H1 (cell line): ENCODE measurements at places on chromosomes 2 and 18. TPM values are rescaled to one million over a fixed set of nuclear protein-coding genes. Genes with fewer than 3 reads are reported as not detected.

Gene CYS1
- total RNA-seq: 0.13 and 0.25 TPM in 2 replicates

Gene KYNU
- total RNA-seq: 0.13 TPM in 2 replicates

Gene FOXI3
- total RNA-seq: 15.9 and 17.1 TPM in 2 replicates

Gene RGPD8
- 8.2 and 9.3 TPM in 2 replicates for total RNA-seq

Gene STAT4
- total RNA-seq: 0.63 and 0.80 TPM in 2 replicates

Gene PLEKHB2
- total RNA-seq: 52.8 and 54.8 TPM in 2 replicates

Gene ALKAL2
- total RNA-seq: 10.4 and 11.5 TPM in 2 replicates

DNA sequence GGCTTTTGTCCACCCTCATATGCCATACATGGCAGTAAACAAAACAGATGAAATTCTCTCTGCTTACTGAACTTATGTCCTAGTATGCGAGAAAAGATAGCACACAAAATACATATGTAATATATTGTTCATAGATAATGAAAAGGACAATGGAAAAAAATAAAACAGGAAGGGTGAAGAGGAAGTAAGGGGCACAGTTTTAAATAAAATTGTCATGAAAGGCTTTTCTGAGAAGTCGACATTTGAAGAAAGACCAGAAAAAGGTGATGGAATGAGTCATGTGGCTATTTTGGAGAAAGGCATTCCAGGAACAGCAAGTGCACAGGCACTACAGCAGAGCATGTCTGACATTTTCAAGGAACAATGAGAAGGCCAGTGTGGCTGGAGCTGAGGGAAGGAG, 56.4 kb downstream of the KCNH7 start:
- DNase-seq: no peak

DNA sequence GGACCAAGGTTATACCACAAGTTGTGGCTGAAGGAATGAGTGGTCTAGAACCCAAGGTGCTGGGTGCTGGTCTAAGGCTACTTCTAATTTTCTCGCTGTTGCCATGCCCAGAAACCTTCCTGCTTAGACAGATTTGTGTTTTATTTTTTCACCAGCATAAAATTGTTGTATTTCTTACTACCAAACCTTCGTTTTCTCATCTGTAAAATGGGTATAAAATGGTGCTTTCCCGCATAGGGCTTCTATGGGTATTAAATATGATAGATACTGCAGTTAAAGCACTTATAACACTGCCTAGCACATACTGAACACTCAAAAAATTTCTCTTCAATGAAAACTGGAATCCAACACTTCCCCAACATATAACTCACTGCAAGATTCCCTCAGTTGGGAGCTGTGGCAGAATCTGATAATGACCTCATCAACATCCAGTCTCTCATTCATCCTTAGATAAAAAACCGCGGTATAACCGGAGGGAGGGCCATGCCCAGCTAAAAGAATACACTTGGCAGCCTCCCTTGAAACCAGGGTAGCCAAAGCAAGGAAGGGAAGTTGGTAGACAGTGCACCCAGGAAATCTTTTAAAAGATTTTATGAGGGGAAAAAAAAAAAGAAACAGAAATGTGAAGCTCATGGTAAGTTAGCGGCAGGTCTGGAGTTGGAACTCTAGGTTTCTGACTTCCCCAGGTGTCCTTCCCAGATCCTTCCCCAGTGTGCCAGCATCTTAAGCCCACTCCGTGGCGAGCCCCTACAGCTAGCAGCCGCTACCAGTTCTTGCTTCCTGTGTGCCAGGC, 1.2 kb downstream of the NEMP2 start:
- no peak for DNase-seq

GRCh38 chr2:70897203-70897976, 38.3 kb upstream of the ATP6V1B1 start:
- DNase-seq: peak; percentile 66

DNA sequence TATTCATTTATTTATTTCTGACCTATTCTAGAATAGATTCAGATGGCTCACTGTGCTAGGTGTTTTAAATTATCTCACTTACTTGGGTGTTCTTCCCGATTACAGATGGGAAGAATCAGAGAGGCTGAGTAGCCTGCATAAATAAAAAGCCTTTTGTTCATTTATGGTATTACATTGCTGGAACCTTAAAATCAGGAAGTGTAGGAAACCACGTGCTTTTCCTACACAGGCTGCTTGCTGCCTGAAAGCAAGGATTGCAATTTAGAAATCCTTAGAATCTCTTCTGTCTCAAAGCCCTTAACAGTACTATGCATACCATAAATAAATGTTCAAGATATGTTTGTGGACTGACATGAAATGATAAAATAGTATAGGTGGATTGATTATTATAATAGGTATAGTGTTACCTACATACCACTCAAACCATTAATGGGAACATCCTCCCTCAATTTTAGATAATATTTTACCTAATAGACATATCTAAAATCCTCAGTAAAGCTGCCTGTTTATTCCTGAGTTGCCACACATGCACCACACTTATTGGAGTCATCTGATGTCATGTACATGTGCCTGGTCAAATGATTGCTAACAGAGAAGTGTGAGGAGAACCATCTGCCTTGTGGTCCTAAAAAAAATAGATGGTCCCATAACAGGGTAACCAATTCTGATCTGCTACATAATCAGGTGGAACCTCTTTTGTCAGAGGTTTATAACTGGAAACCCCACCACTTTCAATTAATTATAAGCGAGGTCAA, 73.5 kb upstream of the C2orf15 start:
- no peak for DNase-seq

DNA sequence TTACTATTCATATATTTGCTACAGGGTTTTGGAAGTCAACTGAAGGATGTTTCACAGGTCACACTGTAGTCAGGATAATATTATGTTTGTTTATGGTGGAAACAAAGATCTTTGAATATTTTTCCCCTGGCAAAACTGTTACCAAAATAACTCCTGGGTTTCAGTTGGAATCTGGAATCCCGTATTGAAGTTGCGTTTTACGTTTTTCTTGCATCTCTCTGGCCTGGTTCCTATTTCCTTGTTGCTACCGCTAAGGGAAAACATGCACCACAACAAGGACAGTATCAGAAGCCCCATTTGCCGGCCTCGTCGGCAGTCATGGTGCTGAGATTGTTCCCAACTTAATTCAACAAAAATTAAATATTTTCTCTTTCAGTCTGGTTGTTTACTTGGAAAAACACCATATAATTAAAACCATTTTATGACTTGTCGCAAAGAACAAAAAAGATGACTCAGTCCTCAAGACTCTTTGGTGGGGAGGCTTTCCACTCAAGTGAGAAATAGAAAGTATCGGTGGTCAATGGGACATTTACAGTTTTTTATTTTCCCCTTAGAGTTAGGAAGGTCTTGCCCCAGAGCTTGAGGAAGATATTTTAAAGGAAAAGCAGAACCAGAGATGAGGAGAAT, 42.3 kb downstream of the EN1 start:
- DNase-seq: no peak

GRCh38 chr2:214836568-214836967, 27.1 kb upstream of the BARD1 start:
- no peak for DNase-seq

- DNase-seq: no peak
Observed at GRCh38 chr2:231258701-231259100, 60.3 kb downstream of the ARMC9 start.

- DNase-seq: no peak
Observed at GRCh38 chr2:120189189-120189588, 34.0 kb downstream of the TMEM185B start.

DNA sequence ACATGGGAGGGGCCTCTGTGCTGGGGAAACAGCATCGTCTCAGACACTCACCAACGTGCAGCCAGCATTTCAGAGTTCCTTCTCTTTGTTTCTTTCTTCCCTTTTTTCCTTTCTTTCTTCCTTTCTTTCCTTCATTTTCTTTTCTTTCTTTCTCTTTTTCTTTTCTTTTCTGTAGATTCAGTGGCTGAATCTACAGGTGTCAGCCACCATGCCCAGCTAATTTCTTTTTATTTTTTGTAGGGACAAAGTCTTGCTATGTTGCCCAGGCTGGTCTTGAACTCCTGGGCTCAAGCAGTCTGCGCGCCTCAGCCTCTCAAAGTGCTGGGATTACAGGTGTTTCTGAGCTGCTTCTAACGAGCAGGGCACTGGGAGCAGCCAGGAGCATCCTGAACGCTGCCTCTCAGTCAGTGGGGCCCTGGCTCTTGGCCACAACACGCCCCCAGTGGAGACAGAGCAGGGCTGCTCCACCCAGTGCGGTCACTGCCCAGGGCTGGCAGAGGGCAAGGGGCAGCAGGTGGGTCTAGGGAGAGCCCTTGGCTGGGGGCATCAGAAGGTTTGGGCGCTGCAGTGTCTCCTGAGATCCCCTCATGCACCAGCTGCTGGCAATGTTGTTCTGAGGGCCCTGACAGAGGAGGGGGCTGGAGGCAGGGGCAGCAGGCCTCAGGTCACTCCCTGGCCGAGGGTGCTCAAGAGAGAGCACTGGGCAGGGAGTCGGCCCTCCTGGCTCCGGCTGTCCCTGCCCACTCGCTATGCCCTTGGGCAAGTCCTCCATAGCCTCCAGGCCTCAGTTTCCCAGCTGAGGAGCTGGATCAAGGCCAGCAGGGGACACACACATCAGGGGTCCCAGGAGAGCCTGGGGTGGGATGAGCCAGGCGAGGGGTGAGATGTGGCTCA, 4.7 kb upstream of the KLHL30 start:
- no peak for DNase-seq

DNA sequence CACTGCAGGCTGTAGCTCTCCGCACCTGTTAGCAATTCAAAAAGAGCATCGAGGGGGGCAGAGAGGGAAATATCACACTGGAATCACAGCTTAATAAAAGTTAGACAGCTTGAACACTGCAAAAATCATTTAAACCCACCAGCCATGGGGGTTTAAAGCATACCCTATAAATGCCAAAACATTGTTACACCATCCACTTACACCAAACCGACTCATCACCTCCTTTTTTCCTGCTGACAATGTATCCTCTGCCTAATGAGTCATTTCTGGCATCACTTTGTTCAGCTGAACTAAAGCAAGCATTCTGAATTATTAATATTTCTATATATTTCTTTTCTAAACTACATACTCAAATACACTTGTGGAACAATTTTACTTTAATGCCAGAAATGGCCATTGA, 21.6 kb downstream of the MC4R start:
- no peak for DNase-seq

- no peak for DNase-seq
Observed at GRCh38 chr2:30580391-30580790, 133.3 kb downstream of the LCLAT1 start.

DNA sequence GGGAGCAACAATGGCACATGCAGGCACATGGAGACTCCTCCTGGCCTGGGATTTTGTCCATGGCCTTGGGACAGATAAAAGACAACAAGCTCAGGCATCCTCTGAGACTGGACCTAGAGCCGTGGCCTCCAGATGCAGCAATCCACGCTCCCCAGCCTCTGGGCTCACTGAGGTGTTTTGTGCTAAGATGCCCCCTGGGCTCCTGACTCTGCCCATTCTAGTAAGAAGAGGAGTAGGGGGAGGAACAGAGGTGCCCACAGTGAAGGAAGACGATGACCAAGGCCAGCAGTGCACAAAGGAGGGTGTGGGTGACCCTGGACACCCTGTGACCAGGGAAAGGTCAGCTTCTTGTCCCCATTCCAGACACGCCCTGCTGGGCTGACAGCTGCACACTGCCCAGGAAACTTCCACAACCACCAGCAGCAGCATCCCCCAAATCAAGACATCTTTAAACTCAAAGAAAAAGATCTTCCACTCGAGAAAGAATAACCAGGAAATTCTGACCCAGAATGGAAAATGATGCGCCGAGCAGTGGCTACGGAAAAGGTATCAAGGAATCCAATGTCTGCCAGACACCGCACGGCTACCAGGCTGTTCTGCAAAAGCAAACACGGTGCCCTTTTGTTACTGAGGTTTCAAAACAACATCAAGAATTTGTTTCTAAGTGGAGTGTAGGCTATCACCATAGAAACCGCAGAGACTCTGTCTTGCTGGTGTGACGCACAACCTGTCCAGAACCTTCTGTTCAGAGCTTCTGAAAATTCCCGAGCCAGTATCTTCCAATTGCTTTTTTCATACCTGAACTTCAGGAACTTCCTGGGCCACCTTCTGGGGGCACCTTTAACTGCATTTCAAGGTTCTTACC, 65.5 kb downstream of the ZNF516 start:
- DNase-seq: no peak

DNA sequence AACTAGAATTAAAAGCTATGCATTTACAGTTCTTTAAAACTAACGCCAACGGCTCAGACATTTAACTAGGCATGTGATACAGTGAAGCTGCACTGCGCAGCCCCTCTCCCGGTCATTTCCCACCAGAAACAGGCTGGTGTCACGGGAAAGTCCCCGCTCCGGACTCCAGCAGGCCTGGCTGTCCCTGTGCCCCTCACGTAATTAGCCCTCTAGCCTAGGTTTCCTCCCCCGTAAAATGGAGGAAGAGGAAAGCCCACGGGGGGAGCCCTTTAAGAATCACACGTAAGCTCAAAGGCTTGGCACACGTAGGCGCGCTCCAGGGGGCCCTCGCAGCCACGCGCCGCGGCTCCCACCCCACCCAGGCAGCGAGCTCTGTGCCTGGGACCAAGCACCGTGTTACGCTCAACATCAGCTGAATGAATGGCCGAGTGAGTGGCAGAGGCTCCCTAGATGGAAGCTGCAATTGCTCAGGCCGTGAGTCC, 48.0 kb downstream of the KCNIP3 start:
- DNase-seq: no peak

DNA sequence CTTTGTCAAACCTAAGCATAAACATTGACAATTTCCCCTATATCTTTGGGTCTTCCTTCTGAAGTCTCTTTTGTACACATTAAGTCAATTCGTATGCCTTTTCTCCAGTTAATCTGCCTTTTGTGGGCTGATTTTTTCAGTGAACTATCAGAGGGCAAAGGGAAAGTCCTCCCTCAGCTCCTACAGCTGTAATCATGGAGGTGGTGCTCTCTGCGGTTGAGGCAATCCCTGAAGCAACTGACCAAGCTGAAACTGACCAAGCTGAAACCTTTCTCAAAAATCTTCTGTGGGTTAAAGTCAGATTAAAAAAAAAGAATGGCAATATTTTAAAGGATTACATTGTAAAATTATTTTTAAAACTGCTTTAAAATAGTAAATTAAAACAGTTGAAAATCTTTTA, 105.8 kb upstream of the DNAJC10 start:
- no peak for DNase-seq

- DNase-seq: no peak
Observed at GRCh38 chr2:216829533-216829932, 30.3 kb downstream of the TNP1 start.

GRCh38 chr2:71939588-71940535, 207.8 kb downstream of the CYP26B1 start:
- peak; percentile 33 for DNase-seq
